ENCODE measurements at places on chromosomes 13 and 19.

GRCh38 chr13:42996584-42996983 is 4.5 kb upstream of the EPSTI1 start:
- DNase-seq: peak; percentile 85

DNA sequence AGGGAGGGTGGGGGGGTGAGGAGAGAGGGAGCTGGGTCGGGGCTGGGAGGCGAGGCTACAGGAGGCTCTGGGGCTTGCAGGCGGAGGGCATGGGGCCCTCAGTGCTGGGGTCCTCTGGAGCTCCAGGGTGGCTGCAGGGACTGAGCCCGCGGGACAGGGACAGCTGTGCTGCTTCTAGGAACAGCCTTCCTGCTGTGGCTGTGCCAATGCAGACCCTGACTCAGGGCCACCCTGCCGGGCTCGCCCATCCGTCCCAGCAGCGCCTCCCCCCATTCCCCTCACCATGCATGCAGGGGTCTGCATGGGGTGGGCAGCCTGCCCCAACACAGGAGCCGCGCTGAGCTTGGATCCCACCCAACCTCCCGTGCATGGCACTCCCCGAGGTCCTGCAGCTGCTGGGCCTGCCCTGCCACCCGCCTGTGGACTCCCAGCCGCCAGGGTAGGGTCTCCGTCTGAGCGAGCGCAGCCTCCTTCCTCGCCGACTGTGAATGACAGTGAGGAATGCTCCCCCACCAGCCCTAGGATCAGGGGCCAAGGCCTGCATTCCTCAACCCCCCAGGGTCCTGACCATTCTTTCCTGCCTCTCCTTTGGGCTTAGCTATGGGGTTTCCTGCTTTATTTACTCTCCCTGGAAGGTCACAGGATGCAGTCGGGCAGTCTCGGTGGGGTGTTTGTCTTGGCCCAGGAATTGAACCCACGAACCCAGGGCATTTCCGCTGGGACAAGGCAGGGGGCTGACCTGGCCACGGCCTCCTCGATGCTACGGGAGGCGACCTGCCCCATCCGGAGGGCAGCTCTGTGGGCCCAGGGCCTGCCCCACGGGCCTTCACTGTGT is 23.4 kb downstream of the CEBPG start:
- peak; percentile 15 for DNase-seq

- DNase-seq: no peak
These were observed at the start of gene SIGLECL1 for GRCh38 chr19:51250786-51251467. Gene SIGLECL1, plus strand, starts transcription at chr19:51251080. Its CDS starts 12,993 bp downstream, at chr19:51264073.

- no peak for DNase-seq
These were observed 88.2 kb upstream of the ARGLU1 start for GRCh38 chr13:106656186-106656585.

DNA sequence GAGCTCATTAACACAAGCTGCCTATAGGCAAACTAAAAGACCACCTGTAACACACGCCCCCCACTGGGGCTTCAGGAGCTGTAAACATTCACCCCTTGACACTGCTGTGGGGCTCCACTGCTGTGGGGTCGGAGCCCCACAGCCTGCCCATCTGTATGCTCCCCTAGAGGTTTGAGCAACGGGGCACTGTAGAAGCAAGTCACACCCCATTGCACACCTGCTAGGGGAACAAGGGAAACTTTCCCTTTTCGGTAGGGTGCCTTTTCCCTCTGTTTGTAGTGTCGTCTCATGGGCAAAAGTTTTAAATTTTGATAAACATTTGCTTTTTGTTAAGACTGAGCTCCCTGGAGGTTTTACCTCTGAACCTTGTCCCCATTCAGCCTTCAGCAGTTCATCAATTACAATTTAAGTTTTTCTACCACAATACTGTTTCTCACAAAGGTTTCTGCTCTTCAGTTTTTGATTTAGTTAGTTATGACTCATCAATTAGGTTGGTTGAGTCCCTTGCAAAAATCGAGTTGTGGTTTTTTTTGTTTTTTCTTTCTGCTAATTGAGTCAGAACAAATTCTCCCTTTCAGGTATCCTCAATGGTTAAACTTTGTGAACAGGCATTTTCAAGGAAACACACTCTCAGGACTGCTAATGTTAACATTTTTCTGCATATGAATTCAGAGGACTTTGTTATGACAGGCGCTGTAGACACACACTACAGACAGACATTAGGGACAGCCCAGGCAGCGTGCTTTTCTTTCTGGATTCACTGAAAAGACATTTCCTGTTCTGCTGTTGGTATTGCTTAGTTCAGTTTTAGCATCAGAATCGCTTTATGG is 35.1 kb downstream of the ZNF433 start:
- DNase-seq: no peak

GRCh38 chr19:50500753-50501151 is 10.2 kb downstream of the JOSD2 start:
- DNase-seq: no peak

DNA sequence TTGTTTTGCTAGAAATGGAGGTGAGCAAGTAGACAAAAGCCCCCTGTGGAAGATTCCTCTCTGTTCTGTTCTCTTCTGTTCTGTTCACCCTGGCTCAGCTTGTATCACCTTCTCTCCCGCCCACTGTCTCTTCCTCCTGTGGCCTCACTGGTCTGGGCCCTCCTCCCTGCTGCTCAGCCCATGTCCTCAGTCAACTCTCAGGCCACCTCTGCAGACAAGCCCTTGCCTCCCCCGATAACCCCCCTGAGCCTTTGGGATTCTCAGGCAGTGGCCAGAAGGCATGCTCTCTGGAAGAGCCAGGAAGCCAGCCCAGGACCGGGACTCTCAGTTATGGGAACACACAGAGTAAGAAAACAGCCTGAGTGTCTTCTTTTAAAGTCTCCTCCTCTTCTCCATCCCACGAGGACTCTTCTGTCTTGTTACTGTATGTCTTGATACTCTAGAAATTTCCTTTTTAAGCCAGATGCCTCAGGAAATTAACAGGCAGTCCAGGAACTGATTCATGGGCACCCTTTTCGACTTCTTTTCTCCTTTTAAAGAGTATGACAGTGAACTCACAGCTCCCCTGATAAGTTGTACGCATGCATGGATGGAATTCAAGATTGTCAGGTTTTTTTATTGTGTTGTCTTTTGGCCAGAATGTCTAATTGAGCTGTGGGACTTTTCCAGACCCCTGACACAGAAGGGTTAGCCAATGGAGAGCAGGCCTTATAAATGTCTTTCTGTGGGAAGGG is 33.7 kb downstream of the SHISA2 start:
- DNase-seq: no peak

- peak; percentile 42 for DNase-seq
These were observed 572 bp downstream of the SHISA2 start for GRCh38 chr13:26051231-26051656.

- no peak for DNase-seq
These were observed 10.0 kb upstream of the CEACAM21 start for GRCh38 chr19:41566001-41566400.

DNA sequence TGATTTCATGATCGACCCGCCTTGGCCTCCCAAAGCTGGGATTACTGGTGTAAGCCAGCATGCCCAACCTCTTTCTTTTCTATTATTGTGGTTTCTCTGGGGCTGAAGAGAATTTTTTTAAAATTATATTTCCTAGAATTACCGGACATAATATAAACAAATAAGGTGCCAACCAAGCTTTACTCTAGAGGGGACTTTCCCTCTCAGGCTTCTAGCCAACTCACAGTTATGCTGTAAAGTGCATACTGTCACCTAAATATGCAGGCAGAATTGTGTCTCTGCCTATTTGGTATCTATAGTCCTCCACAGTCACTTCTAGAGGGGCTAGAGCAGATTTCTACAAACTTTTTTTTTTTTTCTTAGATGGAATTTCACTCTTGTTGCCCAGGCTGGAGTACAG is 41.6 kb upstream of the ZNF681 start:
- DNase-seq: no peak

- DNase-seq: no peak
These were observed 231.1 kb upstream of the SERP2 start for GRCh38 chr13:44142540-44142867.

GRCh38 chr19:6417713-6418561 is 6.7 kb downstream of the KHSRP start:
- DNase-seq: no peak

DNA sequence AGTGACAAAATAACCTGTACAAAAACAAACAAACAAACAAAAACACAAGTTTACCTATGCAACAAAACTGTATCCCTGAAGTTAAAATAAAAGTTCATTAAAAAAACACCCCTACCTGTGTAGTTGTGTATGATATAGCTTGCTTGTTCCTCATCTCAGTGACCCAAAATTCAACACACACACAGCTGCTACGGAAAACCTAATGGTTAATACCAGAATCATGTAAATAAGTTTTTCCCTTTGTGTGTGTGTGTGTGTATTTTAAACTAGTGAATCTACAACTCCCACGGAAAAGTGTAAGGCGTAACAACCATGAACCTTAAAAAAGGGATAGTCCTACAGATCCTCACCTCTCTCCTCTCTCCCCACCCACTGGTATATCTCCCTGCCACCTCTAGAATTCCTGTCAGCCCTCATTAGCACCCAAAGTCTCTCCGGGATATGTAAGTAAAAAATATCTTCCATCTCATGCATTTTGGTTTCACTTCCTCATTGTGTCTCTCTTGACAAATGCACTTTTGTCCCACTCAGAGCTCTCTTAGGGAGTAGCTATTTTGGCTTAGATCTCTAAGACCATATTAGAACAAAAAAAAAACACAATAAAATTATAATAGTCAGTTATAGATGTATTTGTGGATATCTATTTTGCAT is 2236.5 kb downstream of the PCDH9 start:
- DNase-seq: peak; percentile 5

- no peak for DNase-seq
These were observed 3.6 kb upstream of the KLK14 start for GRCh38 chr19:51086153-51086850.

GRCh38 chr13:28494778-28495537 is at the start of gene FLT1:
Gene FLT1, minus strand, starts transcription at chr13:28495128. Its CDS starts 285 bp downstream, at chr13:28494843.
- no peak for DNase-seq

- DNase-seq: peak; percentile 6
These were observed 19.8 kb upstream of the CEACAM4 start for GRCh38 chr19:41646589-41647204.

DNA sequence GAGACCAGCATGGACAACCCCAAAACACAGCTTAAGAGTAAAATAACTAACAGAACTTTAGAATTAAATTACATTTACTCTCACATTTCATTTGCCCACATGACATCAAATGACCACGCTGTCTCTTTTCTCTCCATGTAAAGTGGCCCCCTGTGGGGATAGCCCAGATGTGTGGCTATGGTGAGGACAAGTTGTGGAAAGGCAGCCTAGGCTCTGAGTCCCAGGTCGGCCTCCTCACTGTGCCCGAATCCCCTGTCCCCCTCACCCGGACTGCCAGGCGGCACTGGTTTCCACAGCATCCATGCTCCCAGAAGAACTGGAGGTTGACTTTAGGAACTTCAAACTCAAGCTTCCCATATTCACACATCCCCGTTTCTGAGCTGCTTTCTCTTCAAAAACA is 111.8 kb upstream of the UQCRFS1 start:
- DNase-seq: no peak

DNA sequence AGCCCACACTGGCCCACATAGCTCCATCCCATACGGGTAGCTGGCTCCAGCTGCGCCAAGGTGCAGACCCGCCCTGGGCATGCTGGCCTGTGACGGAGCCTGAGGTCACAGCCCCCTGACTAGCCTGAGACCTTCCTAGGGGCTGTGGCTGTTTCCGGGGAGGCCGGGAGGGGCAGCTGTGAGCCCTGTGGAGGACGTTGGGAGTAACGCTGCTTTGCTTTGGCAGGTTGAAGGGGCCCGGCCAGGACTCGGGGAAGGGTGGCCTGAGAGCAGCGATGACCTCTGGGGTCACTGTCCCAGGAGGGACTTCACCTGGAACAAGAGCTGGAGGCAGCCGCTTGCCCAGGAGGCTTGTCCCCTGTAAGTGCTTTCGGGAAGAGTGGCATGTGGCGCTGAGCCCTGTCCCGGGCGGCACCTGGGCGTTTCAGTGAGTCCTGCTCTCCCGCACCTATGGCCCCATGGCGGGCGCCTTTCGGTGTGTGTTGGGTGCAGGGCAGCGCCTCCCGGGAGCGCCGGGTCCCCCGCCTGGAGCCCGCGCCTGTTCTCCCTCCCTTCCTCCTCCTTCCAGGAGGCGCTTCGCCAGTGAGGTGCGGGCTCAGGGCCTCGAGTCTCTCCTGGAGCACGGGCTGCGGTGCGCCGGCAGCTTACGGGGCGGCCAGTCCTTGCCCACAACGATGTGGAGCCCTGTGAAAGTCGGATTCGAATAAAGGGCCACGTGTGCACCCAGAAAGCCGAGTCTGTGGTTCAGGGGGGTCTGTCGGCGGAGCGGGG is 1.1 kb upstream of the FAM174C start:
- DNase-seq: no peak

- no peak for DNase-seq
These were observed 130.1 kb downstream of the ZDHHC20 start for GRCh38 chr13:21328836-21329477.

DNA sequence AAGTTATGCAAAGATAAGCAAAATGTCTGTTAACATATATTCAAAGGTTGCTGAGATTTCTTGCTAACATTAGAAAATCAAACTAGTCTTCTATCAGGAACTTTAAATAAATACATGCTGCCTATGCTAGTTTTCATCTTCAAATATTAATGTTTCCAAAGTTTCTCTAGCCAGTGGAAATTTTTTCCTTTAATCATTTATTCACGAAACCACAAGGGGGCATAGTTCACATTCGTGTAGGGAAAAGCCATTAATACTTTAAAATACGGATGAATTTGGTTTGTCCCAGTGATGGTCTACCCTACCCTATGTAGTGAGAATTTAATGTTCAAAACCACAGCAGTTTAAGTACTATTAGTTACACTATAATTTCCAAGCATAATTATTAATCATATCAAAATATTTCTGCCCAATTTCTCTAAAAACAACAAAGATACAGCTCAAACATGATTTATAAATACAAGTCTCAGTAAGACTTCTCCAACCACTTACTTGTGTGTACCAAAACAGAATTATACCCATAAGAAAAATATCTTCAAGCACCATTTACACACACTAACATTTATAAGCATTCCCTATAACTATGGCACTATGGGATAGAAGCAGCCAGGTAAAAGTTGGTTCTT is 16.2 kb downstream of the NUFIP1 start:
- DNase-seq: peak; percentile 37

- DNase-seq: no peak
These were observed 11.2 kb upstream of the CEACAM19 start for GRCh38 chr19:44660081-44660480.

DNA sequence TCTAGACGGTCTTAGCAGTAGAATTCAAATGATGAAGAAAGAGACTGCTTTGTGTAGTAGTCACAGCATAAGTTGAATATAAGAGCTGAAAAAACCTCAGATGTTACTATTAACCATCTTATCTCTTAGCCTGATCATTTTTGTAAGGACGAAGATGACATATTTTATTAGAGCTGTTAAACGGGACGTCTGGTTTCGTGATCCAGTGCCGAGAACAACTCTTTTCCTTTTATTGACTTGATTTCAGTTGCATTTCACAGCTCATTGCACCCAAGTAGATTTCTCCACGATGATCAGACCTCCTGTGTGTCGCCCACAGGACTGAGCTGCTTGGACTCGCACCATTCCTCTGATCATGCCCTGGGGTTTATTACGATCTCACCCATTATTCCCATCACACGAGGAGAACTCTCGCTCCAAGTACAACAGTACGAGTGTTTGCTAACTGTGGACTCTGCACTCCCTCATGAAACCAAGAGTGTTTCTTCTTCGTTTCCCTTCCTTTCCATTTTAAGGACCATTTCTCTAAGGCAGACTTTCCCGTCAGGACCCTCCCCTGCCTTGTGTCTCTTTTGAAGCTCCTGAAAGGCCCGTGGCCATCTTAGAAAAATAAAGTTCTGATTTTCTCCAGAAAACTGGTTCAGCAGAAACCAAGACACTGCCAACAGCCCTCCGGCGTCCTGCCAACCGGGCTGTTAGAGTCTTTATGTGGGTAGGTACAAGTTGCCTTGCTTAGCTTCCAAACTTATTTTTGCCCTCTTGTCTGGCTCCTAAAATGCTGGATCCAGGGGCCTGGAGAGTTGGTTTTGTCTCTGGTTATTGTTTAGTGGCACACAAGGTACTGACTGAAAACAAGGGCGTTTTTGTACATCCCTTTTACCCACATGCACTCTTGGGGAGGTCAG is 48.2 kb upstream of the RNF113B start:
- DNase-seq: no peak

All from LHCN-M2 (cell line).